Mesothelial cell of epicardium (in vitro differentiated cells): ENCODE measurements at places on chromosomes 3 and 15.

- no peak overlapping the region for H3K4me3 ChIP-seq
- no peak for DNase-seq
- H3K36me3 ChIP-seq = no peaks in the 10 kb centered on the region
- H3K27ac ChIP-seq = no peak overlapping the region
- no peaks in the 10 kb centered on the region for H3K4me1 ChIP-seq
Observed at GRCh38 chr3:52786330-52787215, 8.0 kb upstream of the ITIH3 start.

- no peak overlapping the region for H3K27ac ChIP-seq
- no peak overlapping the region for H3K4me3 ChIP-seq
- H3K27me3 ChIP-seq = no peaks in the 10 kb centered on the region
- no peaks in the 10 kb centered on the region for H3K36me3 ChIP-seq
- no peak for DNase-seq
- H3K4me1 ChIP-seq = peaks cover 10% of the 10 kb centered on the region
Observed at GRCh38 chr3:104717828-104718196, 648.9 kb upstream of the ALCAM start.

GRCh38 chr3:166291186-166291955 is 454.1 kb upstream of the BCHE start:
- no peaks in the 10 kb centered on the region for H3K36me3 ChIP-seq
- H3K4me3 ChIP-seq = no peak overlapping the region
- no peak for DNase-seq
- H3K27ac ChIP-seq = no peak overlapping the region

DNA sequence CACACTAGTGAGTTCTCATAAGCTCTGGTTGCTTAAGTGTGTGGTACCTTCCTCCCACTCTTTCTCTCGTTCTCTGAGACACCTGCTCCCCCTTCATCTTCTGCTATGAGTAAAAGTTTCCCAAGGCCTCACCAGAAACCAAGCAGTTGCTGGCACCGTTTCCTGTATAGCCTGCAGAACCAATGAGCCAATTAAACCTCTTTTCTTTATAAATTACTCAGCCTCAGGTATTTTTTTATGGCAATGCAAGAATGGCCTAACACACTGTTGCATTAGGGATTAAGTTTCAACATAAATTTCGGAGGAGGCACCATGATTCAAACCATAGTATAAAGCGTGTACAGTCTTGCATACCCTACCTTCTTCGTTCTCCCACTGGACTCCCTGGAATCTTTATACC is 252.3 kb upstream of the CHRM5 start:
- no peak for DNase-seq
- peaks cover 3% of the 10 kb centered on the region for H3K36me3 ChIP-seq
- H3K4me3 ChIP-seq = no peak overlapping the region
- no peak overlapping the region for H3K27ac ChIP-seq
- no peaks in the 10 kb centered on the region for H3K27me3 ChIP-seq

GRCh38 chr3:16861432-16861831 is 23.3 kb upstream of the PLCL2 start:
- DNase-seq = no peak
- no peaks in the 10 kb centered on the region for H3K4me1 ChIP-seq
- H3K27me3 ChIP-seq = peaks cover 9% of the 10 kb centered on the region
- H3K4me3 ChIP-seq = no peak overlapping the region
- H3K27ac ChIP-seq = no peak overlapping the region

- no peak overlapping the region for H3K4me3 ChIP-seq
- H3K36me3 ChIP-seq = no peaks in the 10 kb centered on the region
- DNase-seq = no peak
- no peak overlapping the region for H3K27ac ChIP-seq
- H3K4me1 ChIP-seq = peaks cover 2% of the 10 kb centered on the region
Observed at GRCh38 chr15:86570738-86571137, 491.1 kb downstream of the AGBL1 start.
